ENCODE measurements at places on chromosomes 12 and 14.

GRCh38 chr12:130762319-130762675 is 46.2 kb upstream of the RIMBP2 start:
- DNase-seq: no peak

GRCh38 chr14:60482743-60483142 is 3.1 kb downstream of the C14orf39 start:
- no peak for DNase-seq

- no peak for DNase-seq
Measured at GRCh38 chr14:105039458-105040205, 18.7 kb upstream of the CDCA4 start.

GRCh38 chr14:33210311-33210710 is 271.6 kb downstream of the NPAS3 start:
- no peak for DNase-seq

GRCh38 chr14:61300754-61301153 is 19.6 kb upstream of the TMEM30B start:
- DNase-seq: no peak

DNA sequence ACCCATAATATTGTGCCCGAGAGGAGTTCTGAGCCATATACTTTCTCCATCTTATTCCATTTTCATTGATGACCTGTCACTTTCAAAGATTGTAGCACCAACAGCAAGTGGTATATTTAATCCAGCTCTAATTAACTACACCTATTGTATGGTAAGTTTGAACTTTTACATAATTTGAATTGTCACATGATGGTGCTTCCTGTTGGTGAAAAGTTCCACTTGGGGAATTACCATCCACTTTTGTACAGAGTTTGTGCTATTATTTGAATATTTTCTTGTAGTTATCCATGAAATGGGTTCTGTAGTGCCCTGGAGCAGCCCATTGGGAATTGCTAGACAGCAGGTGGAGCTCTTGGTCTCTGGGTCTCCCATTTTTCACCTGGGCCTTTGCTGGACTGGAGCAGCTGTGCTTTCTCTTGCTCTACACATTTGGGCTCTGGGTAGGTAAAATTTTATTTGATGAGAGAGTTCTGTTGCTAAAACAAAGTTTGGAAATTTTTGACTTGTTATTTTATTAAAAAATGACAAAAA is 3.0 kb downstream of the SMCO3 start:
- DNase-seq: no peak

DNA sequence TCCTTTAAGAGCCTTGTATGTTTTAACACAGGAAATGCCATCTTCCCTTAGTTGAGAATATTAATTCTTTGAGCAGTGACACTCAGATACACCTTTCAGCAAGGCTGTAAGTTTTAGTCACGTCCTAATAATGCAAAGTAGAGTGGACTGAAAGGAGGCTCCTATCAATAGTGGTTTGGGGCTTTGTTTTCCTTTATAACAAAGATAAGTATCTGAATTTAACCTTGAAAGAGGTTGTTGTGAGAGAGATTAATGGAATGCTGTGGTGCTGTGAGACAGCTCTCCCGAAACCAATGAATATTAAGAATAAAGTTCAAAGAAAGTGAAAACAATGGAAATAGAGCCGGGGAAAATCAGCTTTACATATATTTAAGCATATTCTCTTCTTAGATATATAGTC is 259.6 kb downstream of the ERC1 start:
- DNase-seq: no peak

DNA sequence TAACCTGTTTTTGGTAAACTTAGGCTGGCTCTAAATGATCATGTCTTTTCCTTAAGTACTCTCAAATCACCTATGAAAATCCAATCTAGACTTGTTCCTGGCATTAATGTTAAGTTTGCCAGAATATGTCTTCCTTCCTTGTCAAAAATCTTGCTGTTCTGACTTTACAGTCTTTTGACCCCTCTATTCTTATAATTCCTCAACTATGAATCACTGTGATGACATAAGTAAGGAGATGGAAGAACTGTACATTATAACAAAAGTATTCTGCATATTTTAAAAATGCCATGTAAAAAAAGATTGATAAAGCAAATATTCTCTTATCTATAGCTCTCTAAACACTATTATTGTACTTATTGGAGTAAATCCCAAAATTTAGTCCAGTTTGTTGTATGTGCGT is 51.4 kb upstream of the BAZ1A start:
- no peak for DNase-seq

DNA sequence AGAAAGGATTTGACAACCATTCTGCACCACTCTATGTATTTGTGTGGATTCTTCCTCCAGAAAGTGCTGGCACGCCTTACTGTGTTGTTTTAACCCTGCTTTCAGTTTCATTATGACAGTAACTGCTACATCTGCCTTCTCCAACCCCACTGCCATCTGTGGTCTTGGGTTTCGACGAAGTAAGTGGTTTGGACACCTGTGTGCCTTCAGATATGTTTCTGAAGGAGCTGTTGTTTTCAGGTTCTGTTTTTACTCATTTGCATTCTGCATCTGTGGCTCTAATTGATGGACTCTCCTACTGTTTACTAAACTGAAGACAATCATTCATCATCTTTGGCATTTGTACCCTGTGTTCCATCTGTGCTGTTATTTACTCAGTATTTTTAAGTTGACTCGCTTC is 4.1 kb downstream of the TSHR start:
- DNase-seq: peak; percentile 46

DNA sequence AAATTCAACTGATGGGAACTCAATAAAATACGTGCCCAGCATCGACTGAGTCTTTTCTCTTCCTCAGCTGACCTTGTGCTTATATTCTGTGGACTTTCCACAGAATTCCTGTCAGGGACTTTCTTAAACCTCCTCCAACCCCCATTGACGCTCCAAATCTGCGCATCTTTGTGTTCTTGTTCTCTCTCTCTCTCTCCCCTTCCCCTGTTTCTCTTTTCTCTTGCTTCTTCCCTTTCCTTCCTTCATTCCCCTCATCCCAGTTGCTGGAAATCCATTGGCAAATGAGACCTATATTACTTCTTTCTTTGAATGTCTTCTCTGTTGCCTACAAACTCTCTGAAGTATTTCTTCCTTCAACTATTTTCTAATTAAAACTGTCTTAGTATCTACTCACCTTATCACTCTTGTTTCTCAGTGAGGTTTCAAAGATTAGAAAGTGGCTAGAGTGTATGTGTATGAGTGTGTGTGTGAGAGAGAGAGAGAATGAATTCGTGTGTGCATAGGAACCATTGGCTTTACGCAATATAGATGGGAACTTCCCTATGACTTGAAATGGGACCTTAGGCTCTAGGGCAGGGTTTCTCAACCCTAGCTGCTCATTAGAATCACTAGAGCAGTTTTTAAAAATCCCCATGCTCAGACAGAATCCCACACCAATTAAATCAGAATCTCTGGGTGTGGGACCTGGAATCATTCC is 41.8 kb upstream of the DHRS7 start:
- DNase-seq: no peak

DNA sequence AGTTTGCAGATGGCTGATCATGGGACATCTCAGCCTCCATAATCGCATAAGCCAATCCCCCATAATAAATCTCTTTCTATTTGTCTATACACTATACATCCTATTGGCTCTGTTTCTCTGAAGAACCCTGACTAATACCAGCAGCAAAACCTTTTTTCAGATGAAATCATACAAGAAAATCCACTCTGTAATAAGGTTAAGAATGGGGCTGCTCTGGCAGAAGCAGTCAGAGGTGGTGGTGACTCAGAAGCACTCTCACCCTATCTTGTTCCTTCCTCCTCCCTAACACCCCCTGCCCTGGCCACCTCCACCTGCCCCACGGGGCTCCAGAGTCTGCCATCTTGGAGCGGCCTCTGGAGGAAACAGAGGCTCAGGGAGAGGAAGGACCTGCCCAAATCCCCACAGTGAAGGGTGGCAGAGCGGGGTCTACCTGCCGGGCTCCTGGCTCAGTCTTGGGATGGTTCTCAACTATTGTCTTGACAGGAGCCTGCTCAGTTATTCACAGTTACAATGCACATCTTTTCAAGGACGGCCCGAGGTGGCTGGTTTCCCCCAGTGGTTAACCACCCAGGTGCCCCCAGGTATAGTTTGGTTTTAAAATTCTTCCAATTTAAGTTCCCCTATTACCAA is 109.3 kb upstream of the EVL start:
- no peak for DNase-seq

GRCh38 chr12:54997929-54998522 is 13.5 kb upstream of the TESPA1 start:
- DNase-seq: no peak

DNA sequence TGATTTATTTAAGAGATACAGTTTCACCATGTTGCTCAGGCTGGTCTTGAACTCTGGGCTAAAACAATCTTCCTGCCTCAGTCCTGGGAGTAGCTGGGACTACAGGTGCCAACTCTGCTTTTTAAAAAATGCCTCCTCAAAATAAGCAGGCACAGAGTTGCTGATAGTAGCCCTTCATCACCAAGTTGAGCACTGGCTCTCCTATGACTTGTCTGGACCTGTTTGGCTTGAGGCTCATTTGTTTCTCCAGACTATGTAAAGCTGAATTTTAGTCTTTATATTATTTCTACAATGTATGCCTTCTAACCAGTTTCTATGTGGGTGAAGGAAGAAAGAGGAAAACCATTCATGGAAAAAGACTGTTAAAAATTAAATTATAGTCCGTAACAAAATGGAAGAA is 39.5 kb upstream of the RAD51AP1 start:
- DNase-seq: no peak
